ENCODE measurements at places on chromosomes 3 and 15.

GRCh38 chr3:47520756-47521155 is 7.2 kb upstream of the ELP6 start:
- H3K4me3 ChIP-seq = no peak overlapping the region
- no peaks in the 10 kb centered on the region for H3K27me3 ChIP-seq
- H3K4me1 ChIP-seq = no peaks in the 10 kb centered on the region
- DNase-seq = no peak
- no peak overlapping the region for H3K27ac ChIP-seq

DNA sequence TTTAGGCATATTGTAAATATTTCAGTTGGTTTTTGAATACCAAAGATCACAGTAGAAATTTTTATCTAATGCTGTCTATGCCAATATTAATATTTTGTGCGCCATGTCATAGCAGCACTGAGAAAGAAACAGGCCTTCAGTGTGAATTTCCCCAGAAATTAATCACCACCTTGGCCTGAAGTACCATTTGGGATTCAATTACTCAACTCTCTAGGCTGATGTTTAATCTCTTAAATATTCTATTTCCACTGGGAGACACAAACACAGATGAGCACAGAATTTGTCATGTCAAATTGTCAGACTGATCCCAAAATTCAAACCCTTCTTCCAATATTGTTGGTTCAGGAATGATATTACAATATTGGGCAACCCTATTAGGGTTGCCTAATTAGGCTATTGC is 509.3 kb downstream of the ROBO1 start:
- no peaks in the 10 kb centered on the region for H3K4me1 ChIP-seq
- H3K36me3 ChIP-seq = no peaks in the 10 kb centered on the region
- no peaks in the 10 kb centered on the region for H3K27me3 ChIP-seq

- H3K27ac ChIP-seq = no peak overlapping the region
- no peaks in the 10 kb centered on the region for H3K4me1 ChIP-seq
- no peak for DNase-seq
- no peaks in the 10 kb centered on the region for H3K27me3 ChIP-seq
Measured at GRCh38 chr3:29381595-29381994, 100.7 kb downstream of the RBMS3 start.

DNA sequence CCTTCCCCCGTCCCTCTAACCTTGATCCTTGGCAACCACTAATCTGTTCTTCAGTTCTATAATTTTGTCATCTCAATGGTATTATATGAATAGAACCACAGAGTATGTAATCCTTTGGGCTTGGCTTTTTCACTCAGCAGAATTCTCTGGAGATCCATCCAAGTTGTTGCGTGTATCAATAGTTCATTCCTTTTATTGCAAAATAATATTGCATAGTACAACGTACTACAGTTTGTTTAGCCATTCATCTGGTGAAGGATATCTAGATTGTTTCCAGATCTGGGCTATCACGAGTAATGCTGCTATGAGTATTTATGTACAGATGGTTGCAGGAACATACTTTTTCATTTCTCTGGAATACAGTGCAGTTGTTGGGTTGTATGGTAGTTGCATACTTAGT is 76.2 kb downstream of the PLXNA1 start:
- no peaks in the 10 kb centered on the region for H3K4me1 ChIP-seq
- no peak overlapping the region for H3K4me3 ChIP-seq
- H3K27me3 ChIP-seq = no peaks in the 10 kb centered on the region
- no peaks in the 10 kb centered on the region for H3K36me3 ChIP-seq
- no peak overlapping the region for H3K27ac ChIP-seq

GRCh38 chr15:29008846-29009245 is 123.1 kb downstream of the APBA2 start:
- H3K27me3 ChIP-seq = no peaks in the 10 kb centered on the region
- H3K27ac ChIP-seq = no peak overlapping the region
- peaks cover 13% of the 10 kb centered on the region for H3K4me1 ChIP-seq
- DNase-seq = no peak
- no peaks in the 10 kb centered on the region for H3K36me3 ChIP-seq

DNA sequence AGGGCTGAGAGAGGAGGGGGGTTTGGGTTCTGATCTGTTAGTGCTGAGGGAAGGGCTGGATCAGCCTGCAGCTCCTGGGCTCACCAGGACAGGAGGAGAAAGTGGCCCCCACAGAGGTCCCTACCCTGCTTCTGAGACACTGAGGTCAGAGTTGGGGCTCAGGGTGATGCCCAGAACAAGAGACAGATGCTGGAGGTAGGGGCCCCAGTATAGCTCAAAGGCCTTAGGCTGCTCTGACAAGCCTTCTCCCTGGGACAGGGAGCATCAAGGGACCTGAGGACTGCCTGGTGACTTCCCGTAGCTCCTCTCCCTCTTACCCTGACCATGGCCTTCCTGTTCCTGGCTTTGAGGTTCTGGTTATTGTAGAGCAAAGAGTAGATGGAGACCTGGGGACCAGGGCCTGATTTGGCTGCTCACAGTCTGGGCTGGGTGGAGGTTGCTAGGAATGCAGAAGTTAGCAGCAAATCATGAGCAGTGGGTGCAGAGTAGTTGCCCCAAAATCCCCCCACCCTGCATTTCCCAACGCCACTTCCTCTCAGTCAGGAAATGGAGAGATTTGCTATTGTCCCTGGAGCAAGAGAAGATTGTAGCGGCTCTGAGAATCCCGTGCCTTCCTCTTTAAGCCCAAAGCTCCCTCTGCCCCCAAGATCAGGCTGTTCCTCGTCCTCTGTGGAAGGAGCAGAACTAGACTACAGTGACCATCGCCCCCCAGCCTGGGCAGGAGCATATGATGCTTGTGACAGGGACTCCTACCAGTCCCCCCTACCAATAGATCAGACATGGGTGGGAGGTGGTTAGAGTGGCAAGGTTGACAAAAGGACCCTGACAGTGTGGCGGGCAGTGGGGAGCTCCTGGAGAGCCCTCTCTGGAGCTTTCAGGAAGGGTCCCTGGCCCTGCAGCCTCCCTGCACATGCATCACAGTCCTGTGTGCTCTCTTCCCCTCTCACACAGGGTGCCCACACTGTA is 47.4 kb upstream of the SEC22A start:
- peaks cover 7% of the 10 kb centered on the region for H3K36me3 ChIP-seq
- H3K27ac ChIP-seq = no peak overlapping the region
- H3K27me3 ChIP-seq = no peaks in the 10 kb centered on the region
- H3K4me1 ChIP-seq = no peaks in the 10 kb centered on the region
- no peak overlapping the region for H3K4me3 ChIP-seq
- no peak for DNase-seq

DNA sequence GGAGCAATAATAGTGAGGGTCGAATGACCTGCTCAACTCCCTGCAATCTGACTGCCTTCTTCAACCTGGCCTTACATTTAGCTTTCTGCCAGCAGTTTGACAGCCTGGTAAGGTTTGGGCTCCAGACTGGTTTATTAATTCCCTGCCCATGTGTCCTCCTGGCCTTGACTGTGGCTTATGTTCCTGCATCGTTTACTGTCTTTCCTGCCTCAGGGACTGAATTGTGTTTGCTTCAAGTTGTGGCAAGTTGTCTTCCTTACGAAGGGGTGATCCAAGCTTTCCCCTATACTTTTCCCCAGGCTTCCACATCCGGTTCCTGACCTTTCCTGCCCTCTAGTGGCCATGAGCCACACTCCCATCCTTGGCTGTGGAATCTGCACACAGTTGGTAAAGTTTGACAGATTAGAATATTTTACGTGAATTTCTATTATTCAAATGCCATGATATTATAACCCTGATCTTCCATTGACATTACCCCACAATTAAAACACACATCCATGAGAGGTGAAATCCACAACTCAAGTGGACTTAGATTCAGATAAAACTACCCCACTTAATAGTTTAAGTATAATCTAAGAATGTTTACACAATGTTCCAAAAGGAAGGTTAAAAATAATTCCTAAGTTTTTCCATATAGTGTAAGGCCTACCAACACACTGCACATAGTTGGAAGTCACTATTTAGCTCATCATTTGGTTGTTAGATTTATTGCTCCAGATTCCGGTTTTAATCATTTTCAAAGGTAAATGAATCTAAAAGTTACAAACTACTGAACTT is 95.7 kb downstream of the NEDD4 start:
- no peak overlapping the region for H3K4me3 ChIP-seq
- no peaks in the 10 kb centered on the region for H3K27me3 ChIP-seq
- no peaks in the 10 kb centered on the region for H3K36me3 ChIP-seq
- H3K4me1 ChIP-seq = no peaks in the 10 kb centered on the region
- H3K27ac ChIP-seq = peak overlapping the region; percentile 26

- no peak for DNase-seq
- no peak overlapping the region for H3K4me3 ChIP-seq
- H3K36me3 ChIP-seq = no peaks in the 10 kb centered on the region
- H3K4me1 ChIP-seq = no peaks in the 10 kb centered on the region
Measured at GRCh38 chr3:95387242-95388021, 1324.6 kb downstream of the NSUN3 start.

GRCh38 chr3:55704521-55704920 is 217.4 kb upstream of the WNT5A start:
- no peak for DNase-seq
- H3K4me3 ChIP-seq = no peak overlapping the region
- no peaks in the 10 kb centered on the region for H3K4me1 ChIP-seq

DNA sequence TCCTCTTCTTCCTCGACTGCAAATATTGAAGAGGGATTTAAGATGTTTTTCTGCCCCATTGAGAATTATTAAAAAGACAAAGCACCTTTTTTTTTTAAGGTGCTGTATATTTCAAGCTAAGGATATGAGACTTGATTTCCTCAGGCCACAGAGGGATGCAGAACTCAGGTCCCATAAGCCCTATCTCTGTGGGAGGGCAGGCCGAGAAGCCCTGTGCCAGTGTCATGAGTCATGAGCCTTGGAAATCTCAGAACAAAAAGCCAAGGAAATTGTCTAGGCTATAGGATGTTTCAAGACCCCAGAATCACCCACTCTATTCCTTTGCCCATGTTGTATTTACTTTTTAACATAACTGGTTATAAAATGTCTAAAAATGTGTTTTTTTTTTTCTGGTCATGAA is 7.3 kb downstream of the ESYT3 start:
- H3K27me3 ChIP-seq = no peaks in the 10 kb centered on the region
- no peak for DNase-seq
- H3K4me1 ChIP-seq = no peaks in the 10 kb centered on the region
- no peak overlapping the region for H3K27ac ChIP-seq
- H3K36me3 ChIP-seq = no peaks in the 10 kb centered on the region
- no peak overlapping the region for H3K4me3 ChIP-seq

GRCh38 chr15:54990793-54991192 is 205.9 kb downstream of the RSL24D1 start:
- H3K4me3 ChIP-seq = no peak overlapping the region
- no peaks in the 10 kb centered on the region for H3K4me1 ChIP-seq
- H3K27me3 ChIP-seq = no peaks in the 10 kb centered on the region

All from thymus (tissue), 14 donors.